ENCODE measurements at places on chromosomes 4 and X.

GRCh38 chrX:97854086-97854485, 970.4 kb downstream of the RPA4 start:
- DNase-seq: no peak

- DNase-seq: no peak
Observed at GRCh38 chrX:4239650-4240540, 526.4 kb upstream of the PRKX start.

GRCh38 chrX:39427492-39427891, 626.2 kb downstream of the MID1IP1 start:
- DNase-seq: peak; percentile 0

- no peak for DNase-seq
Observed at GRCh38 chr4:136056748-136057147, 1475.5 kb downstream of the PCDH18 start.

- DNase-seq: no peak
Observed at GRCh38 chr4:31080887-31081286, 360.7 kb downstream of the PCDH7 start.

GRCh38 chr4:24979554-24979953, 51.2 kb downstream of the LGI2 start:
- DNase-seq: no peak

- DNase-seq: no peak
Observed at GRCh38 chr4:107997794-107998193, 8.1 kb downstream of the HADH start.

DNA sequence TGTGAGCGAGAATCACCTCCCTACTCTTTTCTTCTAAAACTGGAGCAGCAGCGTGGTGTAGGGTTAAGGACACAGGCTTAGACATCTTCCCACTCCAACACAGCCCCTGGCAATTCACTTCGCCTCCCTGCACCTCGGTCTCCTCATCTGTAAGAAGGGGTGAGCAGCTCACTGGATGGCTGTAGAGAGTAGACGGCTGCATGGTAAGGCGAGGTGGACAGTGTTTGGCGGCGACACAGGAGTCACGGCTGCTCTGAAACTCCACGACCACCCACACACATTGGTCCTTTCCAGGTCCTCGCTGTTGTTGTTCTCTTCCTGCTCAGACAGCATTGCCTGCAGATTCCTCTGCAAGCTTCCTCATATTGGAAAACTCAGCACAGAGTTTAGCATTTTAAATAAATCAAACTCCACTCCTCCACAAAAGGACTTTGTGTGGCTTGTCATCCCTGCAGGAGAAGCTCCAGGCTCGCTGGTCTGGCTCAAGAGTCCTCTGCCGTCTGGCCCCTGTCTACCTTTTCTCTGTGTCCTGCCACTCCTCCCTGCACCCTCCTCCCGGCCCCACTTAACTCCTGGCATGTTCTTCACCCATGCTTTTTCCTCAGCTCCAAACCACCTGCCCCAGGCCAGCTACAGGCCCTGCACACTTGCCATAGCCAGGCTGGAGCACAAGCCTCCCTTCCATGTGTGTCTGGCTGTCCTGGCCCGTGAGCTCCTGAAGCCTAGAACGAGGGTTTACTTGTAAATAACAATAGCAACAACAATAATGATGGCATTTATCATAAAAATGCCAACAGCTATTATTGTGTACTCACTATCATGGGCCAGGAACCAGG, 41.3 kb upstream of the CRMP1 start:
- DNase-seq: no peak

GRCh38 chr4:41658163-41658562, 90.4 kb downstream of the PHOX2B start:
- DNase-seq: no peak

GRCh38 chr4:109978704-109979454, 66.2 kb downstream of the EGF start:
- no peak for DNase-seq

DNA sequence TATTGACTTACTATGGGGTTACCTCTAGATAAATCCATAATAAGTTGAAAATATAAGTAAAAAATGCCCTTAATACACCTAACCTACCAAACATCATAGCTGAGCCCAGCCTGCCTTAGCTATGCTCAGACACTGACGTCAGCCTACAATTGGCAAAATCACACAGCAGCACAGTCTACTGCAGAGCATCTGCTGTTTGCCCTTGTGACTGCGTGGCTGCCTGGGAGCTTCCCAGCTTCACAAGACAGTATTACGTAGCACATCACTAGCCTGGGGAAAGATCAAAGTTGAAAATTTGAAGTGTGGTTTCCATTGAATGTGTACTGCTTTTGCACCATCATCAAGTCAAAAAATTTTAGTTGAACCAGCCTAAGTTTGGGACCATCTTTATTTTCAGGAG, 8.8 kb downstream of the HTT-AS start:
- DNase-seq: no peak

- DNase-seq: no peak
Observed at GRCh38 chr4:41299486-41299885, 42.8 kb downstream of the UCHL1 start.

GRCh38 chr4:185817403-185817818, 5.4 kb upstream of the SORBS2 start:
- DNase-seq: no peak

DNA sequence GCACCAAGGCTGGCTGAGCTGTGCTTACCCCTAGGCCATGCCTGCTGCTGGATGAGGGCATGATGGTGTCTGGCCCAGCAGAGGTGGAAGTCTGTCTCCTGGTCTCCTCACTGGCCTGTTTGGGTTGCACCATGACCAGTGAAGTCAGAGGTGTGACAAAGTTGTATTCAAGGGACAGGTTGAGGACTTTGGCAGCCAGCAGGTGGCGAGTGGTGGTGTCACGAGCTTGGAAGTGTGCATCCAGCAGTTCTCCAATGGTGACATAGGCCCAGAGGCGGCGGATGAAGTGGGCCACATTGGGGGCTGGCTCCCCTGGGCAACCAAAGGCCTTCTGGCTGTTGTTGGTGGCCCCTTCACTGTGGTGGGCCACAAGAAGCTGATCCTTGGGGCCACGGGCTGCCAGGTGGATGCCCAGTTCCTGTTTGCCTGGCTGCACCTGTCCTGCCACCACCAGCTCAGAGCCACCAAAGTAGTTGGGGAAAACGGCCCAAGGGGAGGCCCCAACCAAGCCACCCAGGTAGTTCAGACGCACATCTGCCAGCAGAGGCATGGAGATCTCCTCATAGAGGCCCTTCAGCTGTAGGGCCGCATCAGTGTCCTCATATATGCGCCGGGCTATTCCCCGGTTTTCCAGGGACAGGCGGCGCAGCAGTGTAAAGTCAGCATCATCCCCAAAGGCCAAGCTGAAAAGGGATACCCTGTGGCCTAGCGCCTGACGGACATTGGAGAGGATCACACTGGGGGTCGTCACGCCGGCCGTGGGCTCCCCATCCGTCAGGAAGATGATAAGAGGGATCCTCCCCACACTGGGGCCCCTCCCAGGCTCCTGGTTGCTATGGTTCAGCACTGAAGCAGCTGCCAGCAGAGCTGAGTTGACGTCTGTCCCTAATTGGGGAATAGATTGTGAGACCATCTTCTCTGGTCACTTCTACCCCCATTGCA, 39.7 kb downstream of the ITIH6 start:
- no peak for DNase-seq

All from effector CD8-positive, alpha-beta T cell (primary cell).